ENCODE measurements at places on chromosomes 5 and 9.

DNA sequence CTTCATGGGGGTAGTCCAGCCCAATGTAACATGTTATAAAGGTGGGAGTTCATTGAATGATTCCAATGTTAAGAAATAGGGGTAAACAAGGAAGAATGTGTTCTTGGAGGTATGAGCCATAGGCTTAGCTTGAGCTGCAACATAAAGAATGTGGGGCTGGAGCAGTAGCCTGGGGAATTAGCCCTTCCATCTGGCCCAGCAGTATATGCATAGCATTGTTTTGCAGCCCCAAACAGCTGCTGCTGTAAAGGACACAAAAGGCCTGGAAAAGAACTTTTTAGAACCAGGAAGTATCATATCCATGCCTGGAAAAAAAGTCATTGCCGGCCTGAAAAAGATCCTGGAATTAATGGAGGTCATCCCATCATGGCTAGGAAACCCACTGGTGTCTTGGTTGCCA, 55.8 kb upstream of the SMARCA2 start:
- no peak for DNase-seq

DNA sequence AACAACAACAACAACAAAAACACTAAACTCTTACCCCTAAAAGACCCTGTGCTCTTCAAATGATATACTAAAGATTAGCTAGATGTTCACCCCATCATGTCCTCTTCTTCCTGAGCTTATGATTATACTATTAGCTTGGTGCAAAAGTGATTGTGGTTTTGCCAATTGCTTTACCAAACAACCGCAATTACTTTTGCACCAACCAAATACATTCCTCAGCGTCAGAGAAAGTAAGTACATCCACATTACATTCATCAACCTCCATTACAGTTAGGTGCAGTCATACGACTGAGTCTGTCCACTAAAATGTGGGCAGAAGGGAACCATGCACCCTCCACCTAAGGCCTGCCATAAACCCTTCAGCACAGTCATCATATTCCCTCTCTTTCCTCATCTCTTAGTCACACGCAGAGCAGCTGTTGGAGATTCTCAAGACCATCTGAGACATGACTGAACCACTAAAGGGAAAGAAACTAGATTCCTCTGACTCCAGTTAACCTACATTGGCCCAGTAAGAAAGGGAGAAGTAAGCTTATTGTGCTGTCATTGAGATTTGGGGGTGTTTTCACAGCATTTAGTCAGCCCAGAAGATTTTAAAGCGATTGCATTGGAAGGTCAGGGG, 181.6 kb upstream of the TLE4 start:
- DNase-seq, result no peak

DNA sequence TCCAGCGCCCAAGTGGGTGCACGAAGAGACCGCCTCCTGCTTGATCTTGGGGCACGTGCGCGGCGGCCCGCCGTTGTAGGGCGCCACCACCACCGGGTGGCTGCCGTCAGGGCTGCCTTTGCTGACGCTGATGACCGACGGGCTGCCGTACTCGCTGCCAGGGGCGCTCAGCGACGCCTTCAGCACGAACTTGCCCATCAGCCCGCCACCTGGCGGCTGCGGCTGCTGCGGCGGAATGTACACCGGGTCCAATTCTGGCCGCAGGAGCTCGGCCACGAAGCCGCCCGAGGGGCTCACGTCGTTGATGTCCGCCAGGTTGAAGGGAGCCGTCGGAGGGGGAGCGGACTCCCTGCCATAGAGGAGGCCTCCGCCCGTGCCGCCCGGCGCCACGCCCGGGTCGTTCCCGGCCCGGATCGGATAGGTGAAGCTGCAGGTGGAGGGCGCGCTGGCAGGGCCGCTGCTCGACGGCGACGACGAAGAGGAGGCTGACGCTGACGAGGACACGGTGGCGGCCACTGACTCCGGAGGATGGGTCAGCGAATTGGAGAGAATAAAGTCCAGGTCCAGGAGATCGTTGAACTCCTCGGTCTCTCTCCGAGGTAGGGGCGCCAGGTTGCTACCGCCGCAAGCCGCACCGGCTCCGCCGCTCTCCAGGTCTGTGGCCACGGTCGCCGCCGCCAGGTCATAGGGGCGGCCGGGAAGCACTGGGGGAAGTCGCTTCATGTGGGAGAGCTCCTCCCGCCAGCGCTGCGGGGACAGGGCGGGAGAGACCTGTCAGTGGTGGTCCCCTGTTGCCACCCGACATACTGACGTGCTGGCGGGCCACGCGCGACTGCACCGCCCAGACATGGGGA, 1.8 kb downstream of the KLF4 start:
- DNase-seq, result no peak

DNA sequence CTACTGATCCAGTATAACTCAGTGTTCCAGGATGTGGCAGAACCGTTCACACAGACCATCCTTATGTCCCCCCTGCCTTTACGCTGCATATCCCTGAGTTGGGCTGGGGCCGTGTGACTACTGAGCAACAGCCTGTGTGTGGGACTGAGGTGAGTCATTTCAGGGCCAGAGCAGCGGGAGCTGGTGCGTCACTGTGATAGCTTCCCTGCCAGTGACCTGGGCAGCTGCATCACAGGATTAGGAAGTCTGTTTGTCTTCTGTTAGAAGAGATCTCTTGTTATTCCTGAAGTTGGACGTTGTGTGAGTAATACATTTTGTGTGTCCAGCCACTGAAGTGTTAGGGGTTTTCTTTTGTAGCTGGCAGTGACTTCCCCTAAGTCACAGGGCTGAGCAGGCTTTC, 35.6 kb downstream of the TPPP start:
- peak; percentile 98 for DNase-seq

GRCh38 chr9:38368731-38369130, 23.8 kb upstream of the ALDH1B1 start:
- no peak for DNase-seq

DNA sequence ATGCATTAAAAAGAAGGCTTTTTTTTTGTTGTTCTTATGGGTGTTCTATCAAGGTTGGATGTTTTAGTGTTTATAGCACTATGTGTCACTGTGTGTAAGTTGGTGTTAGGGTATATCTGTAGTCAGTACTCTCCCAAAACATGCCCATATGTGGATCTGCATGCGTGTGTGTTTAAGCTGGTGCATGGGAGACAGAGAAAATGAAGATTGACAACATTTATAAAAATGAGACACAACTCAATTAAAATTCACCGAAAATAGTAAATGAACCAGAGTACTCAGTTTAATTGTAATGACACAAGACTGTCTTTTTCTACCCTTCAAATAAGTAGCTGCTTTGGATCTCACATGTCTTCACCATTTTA, 323.4 kb downstream of the TMEM161B start:
- no peak for DNase-seq

DNA sequence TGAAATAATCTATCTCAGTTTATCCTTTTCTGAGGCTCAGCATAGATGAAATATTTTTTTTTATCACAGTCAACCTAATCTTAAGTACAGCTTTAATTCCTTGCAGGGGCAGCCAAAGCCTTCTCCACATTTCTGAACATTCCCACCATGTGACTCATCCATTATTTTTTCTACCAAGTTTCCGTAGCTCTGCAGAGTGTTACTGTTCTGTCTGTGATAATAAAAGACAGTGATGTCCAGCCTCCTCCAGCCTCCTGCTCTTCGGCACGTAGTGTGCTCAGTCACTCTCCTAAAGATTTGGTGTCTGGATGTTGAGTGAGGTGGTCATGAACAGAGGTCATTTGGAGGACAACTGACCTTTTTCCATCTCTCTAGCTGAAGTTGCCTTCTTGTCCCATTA, 338.1 kb upstream of the ADAMTS16 start:
- no peak for DNase-seq

DNA sequence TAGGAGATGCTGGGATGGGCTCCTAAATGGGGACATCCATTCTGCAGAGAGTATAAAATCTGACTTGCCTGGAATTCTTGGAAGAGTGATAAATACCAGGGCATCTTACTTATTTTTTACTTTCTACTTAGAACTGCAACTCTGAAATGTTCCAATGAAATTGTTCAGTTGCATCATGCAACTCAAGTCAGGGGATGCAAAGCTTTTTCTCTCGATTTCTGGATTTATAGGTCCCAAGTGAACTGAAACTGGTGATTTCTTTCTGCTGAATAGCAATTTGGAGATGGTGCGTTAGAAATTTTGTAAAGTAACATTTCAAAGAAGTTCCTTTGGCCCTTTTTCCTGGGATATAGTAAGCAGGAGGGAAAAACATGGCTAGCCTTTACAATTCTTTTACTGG, 238.4 kb upstream of the CD180 start:
- DNase-seq, result no peak

GRCh38 chr5:5294429-5294828, 128.0 kb upstream of the ICE1 start:
- no peak for DNase-seq

- DNase-seq, result no peak
Measured at GRCh38 chr5:56307714-56308333, 74.7 kb upstream of the ANKRD55 start.

GRCh38 chr5:61906820-61907219, 399.2 kb upstream of the KIF2A start:
- no peak for DNase-seq

GRCh38 chr9:130239741-130240241, 25.8 kb upstream of the HMCN2 start:
- no peak for DNase-seq

DNA sequence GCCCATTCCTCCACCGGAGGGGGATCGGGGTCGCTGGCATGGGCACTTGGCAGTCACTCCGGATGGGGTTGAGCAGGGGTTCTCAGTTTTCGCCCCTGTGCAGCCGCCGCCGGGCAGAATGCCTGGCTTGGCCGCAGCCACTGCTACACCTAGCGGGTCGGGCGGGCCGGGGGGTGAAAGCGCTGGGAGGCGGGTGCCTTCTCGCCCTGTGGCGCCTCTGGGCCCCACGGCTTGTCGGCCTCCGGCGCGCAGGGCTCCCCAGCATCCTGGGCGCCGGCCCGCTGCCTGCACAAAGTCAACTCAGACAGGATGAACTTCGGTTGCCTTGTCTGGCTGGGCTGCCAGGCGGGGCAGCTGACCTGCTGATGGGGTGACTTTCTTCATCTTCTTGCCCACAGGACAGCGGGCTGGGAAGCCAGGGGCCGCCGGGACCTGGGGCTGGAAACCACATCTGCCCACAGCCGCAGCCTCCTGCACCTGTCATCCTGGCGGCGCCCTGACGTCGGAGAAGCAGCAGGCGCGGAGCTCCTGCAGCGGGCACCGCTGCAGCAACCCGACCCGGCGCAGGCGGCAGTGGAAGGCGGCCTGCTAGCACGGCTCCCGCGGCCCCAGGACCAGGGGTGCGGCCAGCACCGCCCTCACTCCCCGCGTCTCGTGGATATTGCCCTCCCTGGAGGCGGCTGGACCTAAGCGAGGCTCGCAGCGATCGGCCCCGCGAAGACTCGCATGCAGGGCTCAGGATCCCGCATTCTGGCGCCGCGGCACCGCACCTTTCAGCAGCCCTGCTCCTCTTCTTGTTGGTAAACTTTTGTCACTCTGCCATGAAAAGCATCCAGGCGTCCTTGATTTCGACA, 1.3 kb upstream of the ANKRD18A start:
- DNase-seq, result no peak

GRCh38 chr5:518721-519120, 5.5 kb downstream of the SLC9A3 start:
- DNase-seq, result no peak

- DNase-seq, result no peak
Measured at GRCh38 chr9:135034106-135034505, 53.4 kb upstream of the OLFM1 start.

DNA sequence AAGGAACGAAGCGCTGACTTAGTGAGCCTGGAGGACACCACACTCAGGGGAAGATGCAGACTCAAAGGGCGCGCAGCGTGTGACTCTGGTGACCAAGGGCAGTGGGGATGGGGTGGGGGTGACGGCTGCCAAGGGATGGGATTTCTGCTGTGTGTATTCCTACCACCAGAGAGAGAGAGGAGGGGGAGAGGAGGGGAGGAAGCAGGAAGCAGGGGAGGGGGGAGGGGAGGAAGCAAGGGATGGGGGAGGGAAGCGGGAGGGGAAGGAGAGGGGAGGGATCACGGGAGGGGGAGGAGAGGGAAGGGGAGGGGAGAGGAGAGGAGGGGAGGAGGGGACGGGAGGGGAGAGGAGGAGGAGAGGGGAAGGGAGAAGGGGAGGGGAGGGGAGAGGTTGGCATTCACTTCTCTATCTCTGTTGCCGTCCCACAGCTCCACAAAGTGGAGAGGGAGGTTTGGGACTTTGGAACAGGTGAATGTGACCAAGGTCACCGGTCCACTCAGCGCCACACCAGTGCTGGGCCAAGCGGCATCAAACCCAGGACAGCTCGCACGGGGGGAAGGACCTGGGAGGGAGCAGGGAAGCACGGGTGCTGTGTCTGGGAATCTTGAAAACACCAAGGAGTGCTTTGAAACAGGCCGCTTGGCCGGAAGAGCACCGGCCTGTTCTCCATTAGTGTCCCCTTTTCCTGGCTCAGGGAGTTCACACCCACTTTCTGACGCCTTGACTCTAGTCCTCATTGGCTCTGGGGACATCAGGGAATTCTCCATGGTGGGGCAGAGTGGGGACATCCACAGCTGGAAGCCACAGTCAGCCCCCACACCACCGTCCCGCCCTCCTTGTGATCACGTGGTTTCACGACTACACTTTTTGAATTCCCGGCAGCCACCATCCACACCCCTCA, 77.4 kb downstream of the VAV2 start:
- no peak for DNase-seq

DNA sequence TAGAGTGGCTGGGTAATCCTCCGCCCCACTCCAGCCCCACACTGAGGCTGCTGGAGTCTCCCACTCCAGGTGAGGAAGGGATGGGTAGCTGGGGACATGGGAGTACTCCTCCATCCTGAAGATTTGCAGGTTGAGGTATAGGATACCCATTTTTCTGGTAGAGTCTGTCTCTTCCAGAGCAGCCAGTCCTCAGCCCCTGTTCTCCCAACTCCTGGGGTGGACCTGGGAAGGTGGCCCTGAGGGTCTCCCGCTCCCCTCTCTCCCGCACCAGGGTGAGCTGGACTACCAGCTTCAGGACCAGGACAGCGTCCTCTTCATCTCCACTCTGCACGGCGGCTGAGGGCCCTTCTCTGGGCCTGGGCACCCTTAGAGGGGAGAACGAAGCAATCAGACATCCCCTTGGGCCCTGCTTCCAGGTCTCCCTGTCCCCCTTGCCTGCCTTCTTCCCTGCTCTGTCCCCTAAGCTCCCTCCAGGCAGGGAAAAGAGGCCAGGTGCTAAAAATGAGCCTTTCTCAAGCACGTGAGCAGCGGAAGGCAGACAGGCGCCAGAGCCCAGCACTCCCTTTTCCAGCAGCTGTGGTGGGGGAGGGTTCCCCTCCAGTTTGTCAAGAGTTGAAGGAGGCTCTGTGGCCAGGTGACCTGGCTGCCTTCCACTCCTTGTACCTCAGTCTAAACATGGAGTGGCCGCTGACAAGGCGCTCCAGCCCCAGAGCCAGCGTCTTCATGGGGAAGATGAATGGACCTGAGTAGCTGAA, 18.4 kb downstream of the URM1 start:
- DNase-seq, result no peak

DNA sequence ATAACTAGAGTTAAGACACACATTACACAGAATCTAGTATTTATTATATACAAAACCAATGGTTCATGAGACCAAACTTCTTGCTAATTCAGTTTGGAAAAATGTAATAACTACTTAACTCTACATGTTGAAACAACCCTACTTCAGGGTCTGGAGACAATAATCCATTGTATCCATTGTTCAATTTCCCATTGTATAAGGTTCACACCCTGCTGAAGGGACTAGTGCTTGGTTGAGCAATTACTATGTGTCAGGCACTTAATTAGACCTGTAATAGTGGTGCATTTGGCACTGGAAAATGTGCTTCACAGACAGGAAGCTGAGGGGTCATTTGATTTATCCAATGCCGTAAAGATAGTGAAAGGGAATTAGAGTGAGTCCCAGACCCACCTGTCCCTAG, 114.3 kb upstream of the PAPPA start:
- no peak for DNase-seq

GRCh38 chr5:121967187-121967586, 5.4 kb downstream of the SRFBP1 start:
- DNase-seq, result no peak

Data from H54 (cell line).